CD4-positive, alpha-beta T cell treated with Interleukin-4 for 4 hours (primary cell): ENCODE measurements at places on chromosomes 1 and 21.

DNA sequence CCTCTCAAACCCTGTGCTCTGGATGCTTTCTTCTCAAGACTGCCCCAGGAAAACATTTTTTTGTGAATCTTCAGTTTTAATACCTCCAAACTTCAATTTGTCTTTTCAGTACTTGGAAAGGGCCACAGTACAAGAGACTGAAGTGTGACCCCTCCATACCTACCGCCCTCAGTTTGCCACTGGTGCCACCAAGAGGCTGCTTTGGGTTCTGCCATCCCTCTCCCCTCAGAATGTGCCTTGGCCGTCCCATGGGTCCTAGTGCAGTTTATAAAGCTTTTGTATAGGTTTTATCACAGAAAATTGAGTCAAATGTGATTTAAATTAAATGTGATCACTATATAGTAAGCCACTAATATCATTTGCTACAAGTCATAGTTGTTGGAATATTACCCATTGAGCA lies 60.8 kb upstream of the PGD start:
- DNase-seq, result peak; percentile 32

- DNase-seq, result no peak
These were observed 30.4 kb upstream of the LBR start for GRCh38 chr1:225458222-225458631.

- no peak for DNase-seq
These were observed 819 bp downstream of the SLC25A34 start for GRCh38 chr1:15736892-15737261.

DNA sequence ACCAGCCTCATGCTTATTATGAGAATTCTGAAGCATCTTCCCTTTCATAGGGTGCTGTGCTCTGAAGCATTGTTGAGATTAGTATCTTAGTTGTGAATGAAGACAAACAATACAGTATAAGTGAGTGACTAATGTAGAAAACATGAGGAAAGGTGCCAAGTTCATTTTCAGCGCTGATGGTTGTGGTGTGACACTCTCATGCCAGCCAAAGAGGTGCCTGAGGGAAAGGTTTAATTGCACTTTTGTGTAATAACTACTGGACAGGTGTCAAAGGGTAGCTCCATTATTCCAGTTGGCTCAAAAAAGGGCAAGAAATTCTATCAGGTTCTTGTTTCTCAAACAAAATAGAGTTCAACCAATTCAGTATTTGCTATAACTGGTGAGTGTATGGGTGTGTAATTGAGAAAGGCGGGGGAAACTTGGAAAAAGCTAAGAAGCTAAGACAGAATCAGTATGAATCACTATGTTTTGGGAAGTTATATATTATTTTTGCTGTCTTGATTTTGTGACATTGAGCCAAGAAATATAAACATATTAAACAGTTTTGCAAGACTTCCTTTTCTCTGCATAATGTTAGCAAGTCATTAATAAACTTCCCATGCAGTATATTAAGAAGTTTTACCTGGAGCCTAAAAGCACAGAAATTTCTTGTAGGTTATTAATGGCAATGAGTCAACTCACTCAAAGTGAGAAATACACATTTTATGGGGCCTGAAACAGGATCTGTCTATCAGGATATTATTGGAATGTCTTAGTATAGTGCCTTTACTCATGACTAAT lies 31.8 kb downstream of the KCNK2 start:
- no peak for DNase-seq

DNA sequence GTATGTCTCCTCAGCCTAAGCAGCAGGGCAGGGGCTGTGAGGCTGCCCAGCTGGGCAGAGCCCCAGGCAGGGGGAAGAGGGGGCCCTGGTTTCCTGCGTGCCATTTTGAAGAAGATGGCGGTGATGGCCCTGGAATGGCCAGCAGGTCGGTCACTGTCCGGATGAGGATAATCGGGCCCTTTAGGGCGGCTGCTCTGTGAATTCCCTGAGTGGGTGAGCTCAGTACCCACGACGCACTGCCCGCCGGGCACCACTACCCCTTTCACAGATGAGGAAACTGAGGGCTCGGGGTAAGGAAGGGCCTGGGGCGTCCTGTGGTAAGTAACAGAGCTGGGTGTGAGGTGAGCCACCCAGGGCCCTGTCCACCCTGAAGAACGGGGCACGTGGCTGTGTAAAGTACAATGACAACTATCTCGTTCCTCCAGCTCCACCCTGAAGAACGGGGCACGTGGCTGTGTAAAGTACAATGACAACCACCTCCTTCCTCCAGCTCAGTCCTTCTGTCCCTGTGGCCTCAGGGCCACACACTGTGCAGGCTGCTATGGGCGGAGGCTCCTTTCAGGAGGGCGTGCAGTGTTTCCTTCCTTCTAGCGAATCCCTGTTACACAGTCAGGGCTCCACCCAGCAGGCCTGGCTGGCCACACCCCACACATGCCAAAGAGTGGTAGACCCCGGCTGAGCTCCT lies 23.2 kb downstream of the ITGB2 start:
- DNase-seq, result no peak
